ENCODE measurements at places on chromosomes 2 and 18.
A peak's percentile ranks its signal among the peaks of the same experiment; 100 is the strongest.

GRCh38 chr18:657311-658000 lies at the start of gene TYMS:
TSS of gene TYMS (plus strand) at chr18:657653. CDS start at chr18:657743, 90 bp downstream.
- peak; percentile 45 for DNase-seq

DNA sequence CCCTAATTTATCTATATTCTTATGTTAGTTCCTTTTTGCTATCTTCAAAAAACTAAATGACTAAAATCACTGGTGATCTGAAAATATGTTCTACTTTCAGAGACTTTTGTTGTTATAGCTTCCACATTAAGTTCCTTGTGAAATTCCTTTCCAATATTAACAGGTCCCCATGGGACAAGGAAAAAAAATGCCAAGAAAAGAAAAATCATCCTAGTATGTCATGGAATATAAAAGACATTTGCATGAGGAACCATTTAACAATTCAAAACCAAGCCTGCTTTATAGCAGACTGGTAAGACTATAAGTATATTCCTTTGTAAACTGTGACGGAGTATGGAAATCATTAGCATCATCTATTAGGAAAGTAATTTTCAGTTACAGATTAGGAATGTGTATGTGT lies 48.1 kb downstream of the COBLL1 start:
- DNase-seq: no peak

DNA sequence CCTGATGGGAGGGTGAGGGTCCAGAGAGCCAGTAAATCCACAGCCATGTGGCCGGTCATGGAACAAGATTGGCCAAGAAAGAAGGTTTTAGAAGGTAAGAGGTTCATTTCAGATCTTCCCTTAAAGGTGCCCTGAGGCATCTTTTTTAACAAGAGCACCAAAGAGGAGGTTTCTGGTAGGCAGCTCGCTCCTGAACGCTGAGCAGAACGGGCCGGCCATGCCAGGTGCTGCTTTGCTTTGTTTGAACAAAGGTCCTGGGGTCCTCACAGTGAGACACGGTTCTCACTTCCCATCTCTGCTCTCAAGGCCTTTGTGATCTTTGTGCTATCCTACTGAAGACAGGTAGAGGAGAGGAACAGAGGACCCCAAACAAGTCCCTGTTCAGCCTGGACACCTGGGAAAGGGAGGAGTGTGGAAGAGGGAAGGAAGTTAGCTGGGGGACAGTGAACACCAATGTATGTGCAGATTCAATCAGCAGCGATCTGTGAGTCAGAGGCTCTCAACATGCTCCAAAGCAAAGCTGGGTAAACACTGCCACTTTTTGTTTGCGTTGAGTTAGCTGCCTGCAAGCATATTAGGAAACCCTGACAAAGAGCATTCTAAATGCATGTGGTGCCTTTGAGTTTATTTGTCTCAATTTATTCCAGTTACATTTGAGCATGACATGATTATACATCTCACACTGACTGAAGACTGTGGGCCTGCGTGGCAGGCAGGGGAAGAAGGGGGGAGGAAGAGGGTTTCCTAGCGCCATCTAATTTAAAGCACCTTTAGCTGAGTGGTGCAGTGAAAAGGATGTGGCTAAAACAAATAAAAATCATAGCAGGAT lies 102.4 kb downstream of the ASB1 start:
- peak; percentile 53 for DNase-seq

DNA sequence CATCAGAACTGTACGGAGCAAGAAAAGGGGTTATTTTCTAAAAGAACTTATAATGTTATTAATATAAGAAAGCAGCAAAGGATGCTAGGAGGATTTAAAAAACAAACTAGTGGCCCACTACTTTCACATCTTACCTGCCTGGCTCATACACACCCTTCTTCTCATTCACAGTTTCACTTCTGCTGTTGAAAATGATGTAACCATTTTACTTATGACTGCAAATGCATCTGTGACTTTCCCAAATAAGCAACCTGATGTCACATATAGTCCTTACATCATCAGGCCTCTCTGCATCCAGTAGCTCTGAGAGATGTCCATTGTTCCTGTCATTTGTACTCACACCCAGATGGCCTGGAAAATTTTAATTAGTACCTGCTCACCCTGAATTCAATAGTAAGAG lies 101.8 kb upstream of the MYO3B start:
- no peak for DNase-seq

- DNase-seq: no peak
Observed at GRCh38 chr2:158713523-158714138, 81.5 kb upstream of the DAPL1 start.

GRCh38 chr18:77114415-77115191 lies 18.0 kb downstream of the MBP start:
- peak; percentile 100 for DNase-seq

DNA sequence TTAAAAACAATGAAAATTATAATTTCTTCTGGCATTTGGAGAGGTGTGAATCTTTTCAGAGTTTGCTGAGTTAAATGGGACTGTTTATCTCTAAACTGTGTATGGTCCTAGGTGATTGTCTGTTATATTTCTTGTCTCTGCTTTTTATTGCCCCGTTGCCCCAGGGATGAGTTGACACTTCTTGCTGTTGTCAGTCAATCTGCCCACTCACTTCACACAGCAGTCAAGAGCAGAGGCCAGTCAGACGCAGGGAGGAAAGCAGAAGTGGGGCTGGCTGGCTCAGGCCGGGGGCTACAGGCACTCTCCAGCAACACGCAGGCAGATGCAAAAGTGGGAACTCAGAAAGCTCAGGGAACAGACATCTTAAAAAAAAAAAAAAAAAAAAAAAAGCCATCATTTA lies 365.2 kb downstream of the CLIP4 start:
- DNase-seq: no peak

- no peak for DNase-seq
Observed at GRCh38 chr2:114800371-114800770, 357.9 kb downstream of the DPP10 start.

GRCh38 chr2:9634133-9634532 lies 3.3 kb upstream of the YWHAQ start:
- DNase-seq: no peak

DNA sequence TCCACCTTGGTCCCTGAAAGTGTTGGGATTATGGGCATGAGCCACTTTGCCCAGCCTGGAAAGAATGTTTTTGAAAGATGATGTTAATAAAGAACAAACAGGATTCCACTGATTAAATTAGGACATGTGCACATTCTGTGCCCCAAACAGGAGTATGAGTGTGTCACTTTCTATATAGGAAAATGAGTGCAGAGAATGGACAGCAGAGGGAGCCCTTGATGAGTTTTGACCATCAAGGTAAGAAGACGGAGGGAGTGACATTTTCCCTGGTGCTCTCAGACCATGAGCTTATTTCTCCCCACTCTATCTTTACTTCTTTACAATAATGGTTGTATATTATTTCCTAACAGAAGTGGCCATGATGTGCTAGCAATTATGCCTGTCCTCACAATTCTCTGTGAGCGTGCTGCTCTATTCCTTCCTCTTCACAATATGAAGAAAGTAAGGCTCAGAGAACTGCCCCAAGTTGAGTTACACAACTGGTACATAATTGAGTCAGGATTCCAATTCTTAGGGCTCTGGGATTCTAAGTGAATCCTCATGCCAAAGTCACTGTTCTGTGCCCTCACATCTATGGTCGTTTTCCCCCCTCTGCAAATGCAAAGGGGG lies 20.6 kb downstream of the RPL37A start:
- peak; percentile 60 for DNase-seq

DNA sequence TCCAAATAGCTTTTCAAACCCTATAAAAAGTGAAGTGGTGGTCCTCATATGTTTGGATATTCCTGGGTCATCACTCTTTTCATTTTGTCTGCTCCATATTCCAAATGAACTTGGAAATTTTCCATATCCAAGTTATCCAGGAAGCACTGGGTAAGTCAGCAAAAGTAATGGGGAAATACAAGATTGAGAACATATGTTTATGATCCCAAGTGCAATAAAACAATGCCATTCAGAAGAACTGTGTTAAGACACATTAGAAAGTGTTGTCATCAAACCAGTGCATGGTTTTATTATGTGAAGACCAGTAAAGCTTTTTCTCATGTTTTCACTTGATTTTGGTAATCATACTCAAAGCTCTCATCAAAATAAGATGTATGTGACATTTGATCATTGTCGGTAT lies 363.4 kb downstream of the RPRM start:
- DNase-seq: no peak

DNA sequence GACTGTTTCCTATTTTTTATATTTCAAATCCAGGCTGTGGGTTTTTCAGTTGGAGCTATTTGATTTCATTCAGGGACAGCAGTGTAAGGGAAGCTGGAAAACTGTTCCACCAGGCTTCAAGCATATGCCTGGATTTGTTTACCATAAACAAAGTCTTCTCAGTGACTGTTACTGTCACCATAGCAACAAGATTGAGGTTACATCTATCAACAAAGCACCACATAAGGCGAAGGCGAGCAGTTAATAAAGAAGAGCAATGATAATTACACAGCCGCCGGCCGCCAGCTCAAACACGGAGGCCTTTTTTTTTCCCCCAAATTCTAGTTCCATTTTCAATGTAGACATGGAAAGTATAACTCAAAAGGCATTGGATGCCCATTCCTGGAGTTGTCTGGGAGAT lies 553.7 kb upstream of the SYT4 start:
- DNase-seq: peak; percentile 46

DNA sequence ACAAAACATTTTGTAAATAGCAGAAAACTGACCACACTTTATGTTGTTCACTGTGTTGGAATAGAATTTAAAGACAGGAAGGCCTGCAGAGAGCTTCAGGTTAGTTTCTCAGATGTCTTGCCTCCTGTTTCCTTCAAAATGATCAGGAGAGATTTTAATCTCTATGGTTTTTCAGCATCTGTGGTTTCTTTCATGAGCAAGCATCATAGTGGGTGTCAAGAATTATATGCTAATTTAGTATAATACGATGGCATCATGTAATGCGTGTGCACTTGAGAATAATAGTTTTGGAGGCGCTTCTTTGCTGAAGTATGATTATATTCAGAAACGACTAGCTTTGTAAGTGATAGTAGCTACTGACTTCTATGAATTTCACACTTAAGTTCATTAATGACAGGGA lies 149.9 kb downstream of the PLCL1 start:
- no peak for DNase-seq

DNA sequence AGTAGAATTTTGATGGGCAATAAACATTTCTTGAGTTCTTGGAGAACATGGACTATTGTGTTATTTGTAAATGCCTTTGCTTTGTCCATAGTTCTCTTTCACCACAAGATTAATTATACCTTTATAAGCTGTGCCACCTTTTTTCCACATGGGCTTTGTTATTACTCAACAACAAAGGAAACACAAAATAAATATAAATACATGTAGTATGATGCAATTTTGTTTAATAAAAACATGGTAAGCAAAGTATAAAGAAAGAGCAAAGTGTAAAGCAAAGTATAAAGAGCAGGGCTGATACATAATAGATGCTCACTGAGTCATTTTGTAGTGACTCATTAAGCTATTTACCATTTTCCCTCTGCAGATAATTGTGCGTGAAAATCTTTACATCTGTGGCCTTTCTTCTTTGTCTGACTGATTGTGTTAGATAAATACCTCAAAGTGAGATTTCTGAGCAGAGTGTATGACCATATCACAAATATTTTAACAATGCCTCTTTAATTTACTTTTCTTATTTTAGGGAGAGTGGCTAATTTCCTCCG lies 80.9 kb downstream of the CERS6 start:
- no peak for DNase-seq

GRCh38 chr2:7703543-7704144 lies 786.4 kb downstream of the RNF144A start:
- no peak for DNase-seq

DNA sequence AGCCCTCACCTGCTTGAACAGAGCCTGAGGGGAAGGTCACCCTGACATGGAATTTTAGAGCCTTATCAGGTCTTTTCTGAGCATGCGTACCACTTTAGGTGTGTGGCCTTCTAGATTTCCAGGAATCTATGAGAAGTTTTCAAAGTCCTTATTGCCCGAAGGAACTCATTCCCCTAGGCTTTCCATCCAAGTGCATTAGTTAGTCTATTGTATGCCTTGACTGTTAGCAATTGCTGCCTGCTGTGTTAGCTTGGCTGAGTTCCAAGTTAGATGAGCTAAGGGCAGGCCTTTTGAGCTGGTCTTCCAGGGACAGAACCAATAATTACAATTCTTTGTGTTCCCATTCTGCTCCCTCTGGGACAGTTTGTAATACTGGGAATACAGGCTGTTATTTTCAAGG lies 30.8 kb upstream of the PUM2 start:
- peak; percentile 43 for DNase-seq

- no peak for DNase-seq
Observed at GRCh38 chr2:20216130-20217025, 8.6 kb downstream of the SDC1 start.

DNA sequence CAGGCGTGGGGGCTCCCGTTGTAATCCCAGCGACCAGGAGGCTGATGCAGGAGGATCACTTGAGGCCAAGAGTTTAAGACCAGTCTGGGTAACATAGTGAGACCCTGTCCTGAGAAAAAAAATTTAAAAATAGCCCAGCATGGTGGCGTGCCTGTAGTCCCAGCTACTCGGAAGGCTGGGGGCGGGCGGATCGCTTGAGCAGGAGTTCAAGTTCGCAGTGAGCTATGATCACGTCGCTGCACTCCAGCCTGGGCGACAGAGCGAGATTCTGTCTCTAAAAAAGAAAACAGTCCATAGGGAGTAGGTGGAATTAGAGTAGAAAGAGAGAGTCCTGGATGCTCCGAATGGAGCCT lies 325 bp upstream of the TTLL4 start:
- no peak for DNase-seq

GRCh38 chr18:10269261-10269660 lies 185.2 kb upstream of the APCDD1 start:
- no peak for DNase-seq

DNA sequence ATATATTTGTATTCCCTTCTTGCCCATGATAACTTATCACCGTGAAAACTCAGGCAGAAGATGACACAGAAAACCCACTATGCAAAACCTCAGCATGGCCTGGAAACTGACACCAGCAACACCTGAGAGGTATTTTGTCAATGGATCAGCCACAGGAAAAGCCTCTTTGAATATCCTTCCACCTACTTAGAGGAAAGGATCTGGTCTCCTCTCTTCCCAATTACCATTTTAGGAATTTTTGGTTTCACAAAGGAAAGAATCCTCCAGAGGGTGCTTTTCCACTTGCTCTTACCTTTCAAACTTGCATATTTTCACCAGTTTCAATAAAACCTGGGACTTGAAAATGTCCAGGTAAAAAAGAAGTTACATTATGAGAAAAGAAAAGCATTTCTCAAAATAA lies 20.0 kb upstream of the MEIS1 start:
- DNase-seq: no peak

DNA sequence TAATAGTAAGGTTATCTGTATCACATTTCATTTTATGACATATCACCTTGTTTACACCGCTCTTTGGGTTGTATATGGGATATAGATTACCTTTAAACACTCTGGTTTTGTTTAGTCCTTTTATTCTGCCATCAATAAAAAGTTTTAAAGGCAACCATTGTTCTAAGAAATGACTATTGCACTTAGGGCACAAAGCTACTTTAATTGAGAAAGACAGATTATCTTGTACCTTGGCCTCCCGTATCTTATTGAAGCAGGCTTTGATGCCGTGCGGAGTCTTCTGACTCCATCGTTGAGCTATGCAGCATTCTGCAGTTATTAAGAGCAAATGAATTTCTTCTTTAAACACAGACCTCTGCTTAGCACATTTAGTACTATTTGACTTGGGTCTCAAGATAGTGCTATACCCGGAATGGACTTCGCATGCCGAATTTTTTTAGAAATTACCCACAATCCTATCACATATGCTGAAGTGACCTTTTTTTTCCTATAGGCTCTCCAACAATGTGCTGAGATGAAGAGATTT lies 16.7 kb downstream of the PKDCC start:
- DNase-seq: no peak

- no peak for DNase-seq
Observed at GRCh38 chr2:1870431-1870830, 126.1 kb upstream of the PXDN start.

GRCh38 chr2:210224591-210224940 lies 681 bp downstream of the ACADL start:
- peak; percentile 1 for DNase-seq
